Activated CD8-positive, alpha-beta memory T cell treated with anti-CD3 and anti-CD28 coated beads for 48 hours (primary cell): ENCODE measurements at places on chromosomes 3 and 15.

- no peak for DNase-seq
These were observed 11.0 kb downstream of the EXOG start for GRCh38 chr3:38507120-38507519.

DNA sequence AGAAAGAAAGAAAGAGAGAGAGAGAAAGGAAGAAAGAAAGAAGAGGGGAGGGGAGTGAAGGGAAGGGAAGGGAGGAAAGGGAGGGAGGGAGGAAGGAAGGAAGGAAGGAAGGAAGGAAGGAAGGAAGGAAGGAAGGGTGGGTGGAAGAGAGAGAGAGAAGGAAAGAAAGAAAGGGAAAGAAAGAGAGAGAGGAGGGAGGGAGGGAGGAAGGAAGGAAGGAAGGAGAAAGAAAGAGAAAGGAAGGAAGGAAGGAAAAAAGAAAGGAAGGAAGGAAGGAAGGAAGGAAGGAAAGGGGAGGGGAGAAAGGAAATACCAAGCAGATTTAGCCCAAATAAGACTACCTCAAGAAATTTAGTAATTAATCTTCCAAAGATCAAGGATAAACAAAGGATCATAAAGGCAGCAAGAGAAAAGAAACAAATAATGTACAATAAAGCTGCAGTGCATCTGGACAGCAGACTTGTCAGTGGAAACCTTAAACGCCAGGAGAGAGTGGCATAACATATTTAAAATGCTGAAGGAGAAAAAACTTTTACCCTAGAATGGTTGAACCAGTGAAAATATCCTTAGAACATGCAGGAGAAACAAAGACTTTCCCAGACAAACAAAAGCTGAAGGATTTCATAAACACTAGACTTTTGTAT lies 427.6 kb downstream of the TBL1XR1 start:
- no peak for DNase-seq

DNA sequence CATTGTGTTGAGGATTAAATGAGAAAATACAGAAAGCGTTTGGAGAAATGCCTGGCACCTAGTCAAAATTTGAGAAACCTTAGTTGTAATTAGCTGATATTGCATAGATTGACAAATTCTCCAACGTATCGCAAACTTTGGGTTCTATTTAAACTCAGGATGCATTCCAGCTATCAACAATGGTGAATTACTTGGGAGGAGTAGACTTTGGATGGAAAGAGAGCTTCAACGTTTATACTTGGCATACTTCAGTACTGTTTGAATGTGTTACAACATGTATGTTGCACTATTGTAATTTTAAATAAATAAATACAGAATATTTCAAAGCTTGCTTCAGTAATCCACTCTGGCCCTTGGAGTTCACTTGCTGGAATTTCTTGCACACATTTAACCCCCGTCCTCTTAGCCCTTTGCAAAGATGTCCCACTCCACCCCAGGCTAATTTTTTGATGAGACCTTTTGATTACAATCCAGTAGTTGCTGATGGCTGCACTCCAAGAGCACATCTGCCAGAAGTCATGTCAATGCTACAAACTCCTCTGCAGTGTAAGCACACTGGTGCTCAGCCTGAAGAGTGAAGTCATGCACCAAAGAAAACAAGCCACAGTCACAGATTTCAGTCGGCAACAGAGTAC lies 4.7 kb upstream of the DIS3L start:
- DNase-seq, result no peak

DNA sequence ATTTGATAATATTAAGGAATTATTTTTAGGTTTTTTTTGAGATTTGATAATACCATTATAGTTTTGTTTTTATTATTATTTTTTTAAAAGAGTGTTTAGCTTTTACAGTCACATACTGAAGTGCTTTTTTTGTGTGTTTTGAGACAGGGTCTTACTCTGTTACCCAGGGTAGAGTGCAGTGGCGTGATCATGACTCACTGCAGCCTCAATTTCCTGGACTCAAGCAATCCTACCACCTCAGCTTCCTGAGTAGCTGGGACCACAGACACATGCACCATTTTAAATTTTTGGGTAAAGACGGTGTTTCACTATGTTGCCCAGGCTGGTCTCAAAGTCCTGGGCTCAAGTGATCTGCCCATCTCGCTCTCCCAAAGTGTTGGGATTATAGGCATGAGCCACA lies 73.0 kb downstream of the SUMF1 start:
- peak; percentile 8 for DNase-seq

DNA sequence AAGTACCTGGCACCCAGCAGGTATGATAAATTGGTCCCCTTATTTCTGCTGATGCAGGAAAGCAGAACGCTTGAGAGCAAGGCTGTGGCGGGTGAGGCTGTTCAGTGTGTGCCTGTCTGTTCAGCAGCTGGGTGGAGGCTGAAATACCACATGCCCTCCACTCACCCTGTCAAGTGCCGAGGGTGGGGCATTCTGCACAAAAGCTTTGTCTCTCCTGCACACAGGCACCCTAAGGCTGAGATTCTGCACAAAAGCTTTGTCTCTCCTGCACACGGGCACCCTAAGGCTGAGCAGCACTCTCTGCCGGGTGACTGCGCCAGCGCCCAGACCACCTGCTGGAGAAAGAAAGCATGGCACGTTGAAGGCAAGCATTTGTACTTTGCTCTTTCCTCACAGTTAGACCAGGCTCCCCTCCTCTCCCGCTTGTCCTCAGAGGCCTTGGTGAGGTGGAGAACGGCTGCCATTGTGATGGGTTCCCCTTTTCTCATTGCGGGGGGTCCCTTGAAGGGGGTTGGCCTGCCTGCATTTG lies 97.5 kb downstream of the BDH1 start:
- DNase-seq, result no peak

- DNase-seq, result no peak
These were observed 115.2 kb downstream of the ANO10 start for GRCh38 chr3:43506644-43507043.
